ENCODE measurements at places on chromosomes 5 and 9.

GRCh38 chr5:74556006-74556405, 84.5 kb downstream of the ENC1 start:
- DNase-seq, result no peak

DNA sequence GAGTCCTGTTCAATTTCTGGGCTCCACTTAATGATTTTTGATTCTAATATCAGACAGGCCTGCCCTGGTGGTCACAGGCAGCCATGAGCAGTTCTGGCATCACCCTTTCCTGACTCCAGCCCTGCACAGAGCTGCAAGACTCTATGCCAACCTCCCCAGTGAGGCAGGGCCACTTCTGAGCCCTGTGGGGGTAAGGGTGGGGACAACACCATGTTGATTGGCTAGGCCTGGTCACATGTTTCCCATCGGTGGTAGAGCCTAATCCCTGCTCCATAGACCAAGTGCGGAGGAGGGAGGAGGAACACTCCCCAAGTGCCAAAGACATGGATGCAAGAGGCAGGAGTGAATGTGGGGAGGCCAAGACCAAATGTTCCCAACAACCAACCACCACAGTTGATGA, 134.6 kb downstream of the PHF2 start:
- no peak for DNase-seq

DNA sequence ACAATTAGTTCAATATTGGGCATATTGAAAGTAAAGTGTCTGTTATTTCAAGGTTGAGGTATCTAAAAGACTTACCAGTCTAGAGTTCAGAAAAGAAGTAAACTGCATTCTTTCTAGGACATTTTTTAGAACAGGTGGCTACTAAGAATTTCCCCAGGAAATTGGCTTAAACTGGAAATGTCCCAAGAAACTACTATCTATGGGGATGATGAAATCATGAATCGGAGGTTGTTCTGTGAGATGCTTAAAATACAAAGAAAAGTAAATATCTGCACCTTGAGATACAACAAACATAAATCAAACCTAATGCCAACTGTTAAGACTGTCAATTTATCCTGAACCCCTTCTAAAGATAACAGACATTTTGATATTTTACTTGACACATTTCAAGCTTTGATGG, 226.5 kb upstream of the NREP start:
- no peak for DNase-seq

DNA sequence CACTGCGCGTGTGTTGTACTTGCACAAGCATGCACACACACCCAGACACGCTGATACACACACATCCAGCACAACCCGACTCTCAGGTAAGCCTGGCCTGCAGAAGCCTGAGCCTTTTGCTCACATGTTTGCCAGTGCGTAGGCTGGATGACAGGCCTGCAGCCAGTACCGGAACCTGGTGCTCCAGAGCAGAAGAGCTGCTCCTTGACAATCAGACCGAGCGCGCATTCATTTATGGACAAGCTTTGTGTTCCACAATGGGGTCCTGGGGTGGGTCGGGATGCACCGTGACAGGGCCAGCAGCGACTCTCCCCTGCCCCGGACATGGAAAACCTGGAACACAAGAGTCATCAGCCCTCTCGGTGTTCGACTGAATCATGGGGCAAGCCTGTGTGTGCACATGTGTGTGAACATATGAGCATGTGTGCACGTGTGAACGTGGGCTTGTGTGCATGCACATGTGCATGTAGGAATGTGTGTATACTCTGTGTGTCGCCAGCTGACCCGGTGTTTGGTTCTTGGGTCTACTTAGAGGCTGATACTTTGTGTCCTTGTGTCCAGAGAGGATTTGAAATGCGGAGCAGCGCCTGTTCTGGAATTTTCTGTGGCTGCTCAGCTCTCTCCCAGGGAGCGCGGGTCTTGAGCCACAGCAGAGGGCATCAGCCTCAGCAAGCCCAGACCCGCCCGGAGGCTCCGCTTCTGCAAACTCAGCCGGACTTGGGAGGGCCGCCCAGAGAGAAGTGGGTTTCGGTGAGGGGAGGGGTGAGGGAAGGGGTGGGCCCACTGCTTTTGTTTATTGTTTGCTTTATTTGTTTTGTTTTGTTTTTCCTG, 32.2 kb downstream of the IRX4 start:
- no peak for DNase-seq

DNA sequence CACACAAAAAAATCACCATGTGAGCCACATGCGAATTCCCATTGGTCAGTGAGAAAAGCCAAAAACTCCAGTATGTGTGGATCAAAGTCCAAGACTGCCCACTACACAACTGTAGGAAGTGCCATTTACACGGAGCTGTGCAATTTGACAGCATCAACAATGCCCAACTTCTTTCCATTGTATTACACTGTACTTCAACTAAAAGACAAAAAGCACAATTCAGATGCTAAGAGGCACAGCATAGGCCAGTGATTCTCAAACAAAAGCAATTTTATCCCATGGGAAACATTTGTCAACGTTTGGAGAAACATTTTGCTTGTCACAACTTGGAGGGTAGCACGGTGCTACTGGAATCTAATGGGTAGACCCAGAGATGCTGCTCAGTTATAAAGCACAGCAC, 39.8 kb downstream of the IARS1 start:
- no peak for DNase-seq

- DNase-seq, result no peak
Measured at GRCh38 chr5:159849437-159850083, 66.7 kb upstream of the ADRA1B start.

- no peak for DNase-seq
Measured at GRCh38 chr9:93595861-93596365, 19.5 kb downstream of the PHF2 start.

DNA sequence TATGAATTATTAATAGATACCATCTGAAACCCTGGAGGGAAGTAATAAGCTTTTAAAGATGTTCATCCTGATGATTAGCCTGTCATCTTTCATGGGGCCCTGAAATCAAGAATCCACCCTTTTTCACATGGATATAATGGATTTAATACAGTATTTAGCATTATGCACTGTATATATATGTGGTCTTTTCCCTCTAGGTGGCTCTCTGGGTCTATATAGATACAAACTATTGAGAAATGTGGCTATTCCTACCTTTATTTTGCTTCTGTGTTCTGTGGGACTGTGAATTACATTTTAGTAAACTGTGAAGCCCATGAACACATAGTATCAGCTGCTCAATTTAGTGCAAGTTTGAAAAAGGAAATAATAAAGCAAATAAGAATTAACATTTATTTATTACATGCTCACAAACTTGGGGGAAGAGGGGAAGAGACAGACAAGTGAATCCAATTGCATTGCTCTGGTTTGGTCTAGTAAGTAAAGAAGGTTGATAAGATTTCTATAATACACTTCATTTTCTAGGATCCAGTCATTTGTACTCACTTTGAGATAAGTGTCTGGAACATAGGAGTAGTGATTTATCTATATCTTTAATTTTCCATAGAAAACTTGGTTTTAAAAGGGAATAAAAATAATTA, 112.2 kb downstream of the SCAMP1 start:
- DNase-seq, result peak; percentile 41

- DNase-seq, result no peak
Measured at GRCh38 chr9:136153381-136154065, 34.8 kb upstream of the TMEM250 start.

- no peak for DNase-seq
Measured at GRCh38 chr5:158265931-158266700, 407.2 kb upstream of the CLINT1 start.

GRCh38 chr5:79582186-79582585, 30.1 kb upstream of the TENT2 start:
- no peak for DNase-seq

GRCh38 chr5:44332285-44332971, 56.8 kb downstream of the FGF10 start:
- DNase-seq, result peak; percentile 61

GRCh38 chr9:129403779-129404620, 216.9 kb downstream of the C9orf50 start:
- DNase-seq, result no peak

- no peak for DNase-seq
Measured at GRCh38 chr9:123821619-123822018, 108.3 kb downstream of the DENND1A start.

DNA sequence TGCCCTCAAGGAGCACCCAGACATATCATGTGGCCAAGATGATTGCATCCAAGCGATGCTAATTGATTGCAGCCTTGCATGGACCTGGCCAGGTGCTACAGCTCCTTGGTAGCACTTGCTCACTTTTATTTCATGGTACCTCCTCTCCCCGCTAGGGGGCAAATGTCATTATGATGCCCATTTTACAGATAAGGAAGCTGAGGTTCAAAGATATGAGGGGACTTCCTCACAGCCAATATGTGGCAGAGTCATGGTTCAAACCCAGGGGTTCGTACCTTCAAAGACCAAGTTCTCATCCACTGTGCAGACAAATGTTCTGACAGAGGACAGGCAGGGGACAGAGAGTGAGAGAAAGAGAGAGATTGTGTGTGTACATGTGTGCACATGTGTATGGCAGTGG, 21.9 kb upstream of the KCNMB1 start:
- no peak for DNase-seq

DNA sequence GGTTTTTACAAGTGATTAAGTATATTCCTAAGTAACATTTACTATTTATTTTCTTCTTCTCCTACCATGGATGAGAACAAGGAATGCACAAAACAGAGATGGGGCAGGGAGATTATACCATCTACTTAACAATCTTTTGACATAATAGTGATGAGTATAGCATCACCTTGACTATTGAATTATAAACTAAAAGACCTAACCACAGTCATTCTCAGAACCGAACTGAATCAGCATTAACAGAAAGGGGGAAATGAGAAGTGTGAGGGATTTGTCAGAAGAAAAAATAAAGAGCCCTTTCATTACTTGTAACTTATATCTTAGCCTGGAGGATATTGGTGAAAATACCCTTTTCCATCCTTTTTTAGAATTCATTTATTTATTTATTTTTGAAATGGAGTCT, 21.9 kb downstream of the OR2Y1 start:
- DNase-seq, result no peak

DNA sequence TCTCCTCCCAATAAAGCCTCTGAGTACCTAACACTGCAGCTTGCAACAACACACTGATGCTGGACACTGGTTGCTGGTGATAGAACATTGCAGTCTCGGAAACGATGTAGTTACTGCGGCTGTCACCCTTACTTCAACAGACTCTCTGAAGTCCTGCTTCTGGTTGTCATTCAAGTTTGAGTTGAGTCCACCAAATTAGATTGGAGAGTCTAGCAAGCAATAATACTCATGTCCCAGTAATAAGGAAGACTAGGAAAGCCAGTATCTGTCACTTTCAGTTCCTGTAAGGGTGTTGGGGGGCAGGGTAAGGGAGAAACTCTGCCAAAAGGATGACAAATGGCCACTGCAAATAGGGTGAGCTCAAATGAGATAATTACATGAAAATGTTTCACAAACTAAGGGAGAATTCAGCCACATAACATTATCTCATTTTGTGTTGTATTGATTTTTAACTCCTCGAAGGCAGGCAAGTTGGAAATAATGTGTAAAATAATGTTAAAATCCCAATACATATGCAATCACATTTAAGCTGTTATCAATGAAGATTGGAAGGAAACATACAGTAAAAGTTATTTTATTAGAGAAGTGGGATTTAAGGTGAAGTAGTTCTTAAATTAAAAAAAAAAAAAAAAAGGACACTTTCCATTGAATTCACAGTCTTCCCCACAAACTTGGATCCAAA, 849 bp upstream of the IFT74 start:
- DNase-seq, result no peak

DNA sequence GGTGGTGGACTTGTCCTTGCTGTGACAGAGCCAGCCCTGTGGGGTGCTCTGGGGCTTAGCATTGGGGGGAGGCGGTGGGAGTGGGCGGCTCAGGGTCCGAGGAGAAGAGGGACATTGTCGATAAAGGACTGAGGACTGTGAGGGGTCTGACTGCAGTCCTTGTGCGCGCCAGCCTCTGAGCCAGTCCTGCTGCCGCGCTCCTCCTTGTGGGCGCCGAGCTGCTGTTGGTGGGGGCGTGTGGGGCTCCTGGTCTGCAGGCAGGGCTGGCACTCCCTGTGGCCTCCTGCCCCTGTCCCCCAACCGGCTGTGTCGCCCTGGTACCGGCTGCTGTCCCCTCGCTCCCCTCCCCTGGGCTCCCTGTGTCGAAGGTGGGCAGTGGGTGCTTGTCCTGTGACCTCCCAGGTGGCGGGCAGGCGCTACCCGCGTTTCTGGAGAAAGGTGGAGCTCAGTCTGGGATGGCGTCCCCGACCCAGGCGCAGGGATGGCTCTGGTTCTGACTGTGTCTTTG, 6.9 kb downstream of the RNU6ATAC start:
- DNase-seq, result no peak

Measured in NCI-H1694 (cell line).